CD4-positive, alpha-beta memory T cell (primary cell): ENCODE measurements at places on chromosomes 7 and 10. TPM values are rescaled to one million over a fixed set of nuclear protein-coding genes. Genes with fewer than 3 reads are reported as not detected.

The SFTPA1 gene
- not detected for polyA plus RNA-seq

DNA sequence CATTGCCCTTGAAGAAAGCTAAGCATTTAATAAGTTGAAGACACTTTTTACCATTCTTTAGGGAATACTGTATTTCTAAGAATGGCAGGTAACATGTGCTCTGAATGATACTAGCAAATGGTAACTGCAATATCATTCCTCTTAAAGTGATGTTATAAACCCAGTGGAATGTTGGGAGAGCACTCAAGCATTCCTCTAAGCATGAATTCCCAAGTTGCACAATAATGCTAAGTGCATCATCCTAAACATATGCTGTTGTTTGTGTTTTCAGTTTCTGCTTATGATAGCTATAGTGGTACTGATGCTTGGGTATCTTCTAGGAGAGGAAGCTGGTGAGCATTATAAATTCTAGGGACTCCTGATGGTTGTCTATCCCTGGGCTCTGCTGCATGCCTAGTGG lies 673.9 kb downstream of the PHTF2 start:
- DNase-seq = no peak
- no peak overlapping the region for H3K4me3 ChIP-seq
- no peak overlapping the region for H3K27ac ChIP-seq
- H3K27me3 ChIP-seq = no peaks in the 10 kb centered on the region

GRCh38 chr10:131784363-131785120 lies 116.3 kb upstream of the PPP2R2D start:
- H3K4me3 ChIP-seq = no peak overlapping the region
- H3K27me3 ChIP-seq = no peaks in the 10 kb centered on the region
- no peaks in the 10 kb centered on the region for H3K4me1 ChIP-seq
- DNase-seq = no peak

GRCh38 chr7:17814058-17814457 lies 126.2 kb downstream of the SNX13 start:
- no peak overlapping the region for H3K4me3 ChIP-seq
- no peaks in the 10 kb centered on the region for H3K36me3 ChIP-seq
- H3K27ac ChIP-seq = no peak overlapping the region
- no peaks in the 10 kb centered on the region for H3K27me3 ChIP-seq
- H3K4me1 ChIP-seq = no peaks in the 10 kb centered on the region

DNA sequence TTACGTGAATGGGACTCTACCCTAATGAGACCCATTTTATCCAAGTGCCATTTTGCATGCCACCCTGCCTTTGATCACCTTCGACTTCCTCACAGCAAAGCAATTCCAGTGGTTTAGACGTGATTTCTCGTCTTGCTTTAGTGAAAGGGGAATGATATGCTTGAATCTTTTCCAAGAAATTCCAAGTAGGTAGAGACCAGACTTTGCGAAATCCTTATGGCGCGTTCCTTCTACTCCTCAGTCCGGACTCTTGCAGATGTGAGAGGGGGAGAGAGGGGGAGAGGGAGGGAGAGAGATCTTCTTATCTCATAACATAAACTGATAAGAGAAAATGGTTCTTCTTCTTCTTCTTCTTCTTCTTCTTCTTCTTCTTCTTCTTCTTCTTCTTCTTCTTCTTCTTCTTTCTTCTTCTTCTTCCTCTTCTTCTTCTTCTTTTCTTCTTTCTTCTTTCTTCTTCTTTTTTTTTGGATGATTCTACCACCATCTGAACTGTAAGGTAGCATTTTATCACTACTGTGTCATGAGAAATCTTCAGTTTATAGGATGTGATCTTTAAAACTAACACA lies 883 bp downstream of the SPAG6 start:
- peaks cover 51% of the 10 kb centered on the region for H3K27me3 ChIP-seq
- H3K27ac ChIP-seq = no peak overlapping the region
- DNase-seq = no peak
- no peak overlapping the region for H3K4me3 ChIP-seq

DNA sequence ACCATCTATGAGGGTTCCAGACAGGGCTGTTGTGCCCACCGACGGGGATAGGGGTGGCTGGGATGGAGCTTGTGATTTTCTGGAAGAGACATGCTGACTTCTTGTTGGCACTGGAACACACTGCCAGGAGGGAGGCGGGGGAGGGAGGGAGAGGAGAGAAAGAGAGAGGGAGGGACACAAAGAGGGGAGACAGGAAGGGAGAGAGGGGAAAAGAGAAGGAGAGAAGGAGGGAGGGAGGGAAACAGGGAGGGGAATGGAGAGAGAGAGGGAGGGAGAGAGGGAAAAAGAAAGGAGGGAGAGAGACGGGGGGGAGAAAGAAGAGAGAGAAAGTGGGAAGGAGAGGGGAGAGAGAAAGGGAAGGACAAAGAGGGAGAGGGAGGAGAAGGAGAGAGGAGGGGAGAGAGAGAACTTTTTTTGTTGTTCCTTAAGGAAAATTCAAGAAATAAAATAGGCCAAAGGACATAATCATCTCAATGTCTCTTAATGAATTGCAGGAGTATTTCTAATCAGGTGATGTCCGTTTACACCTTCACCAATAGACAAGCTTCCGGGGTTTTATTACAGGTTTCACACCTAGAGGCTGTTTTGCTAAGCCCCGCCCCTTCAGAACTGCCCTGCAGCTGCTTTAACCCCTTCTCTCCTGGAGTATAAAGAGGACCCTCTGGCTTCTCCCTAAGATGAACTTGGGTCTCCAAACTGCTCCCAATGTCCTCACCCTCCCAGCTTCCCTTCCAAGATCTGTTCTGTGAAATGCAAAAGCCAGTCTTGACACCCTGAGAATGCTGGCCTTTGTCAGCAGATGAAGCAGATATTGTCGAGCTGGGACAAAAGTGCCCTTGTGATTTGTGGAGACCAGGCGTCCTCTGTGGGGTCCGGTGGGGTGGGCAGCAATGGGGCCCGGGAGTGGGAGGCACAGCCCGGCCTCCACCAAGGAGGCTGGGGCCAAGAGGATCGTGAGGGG lies 82.0 kb upstream of the GTF2IRD1 start:
- H3K4me1 ChIP-seq = no peaks in the 10 kb centered on the region
- no peaks in the 10 kb centered on the region for H3K36me3 ChIP-seq
- DNase-seq = no peak
- H3K27ac ChIP-seq = no peak overlapping the region

DNA sequence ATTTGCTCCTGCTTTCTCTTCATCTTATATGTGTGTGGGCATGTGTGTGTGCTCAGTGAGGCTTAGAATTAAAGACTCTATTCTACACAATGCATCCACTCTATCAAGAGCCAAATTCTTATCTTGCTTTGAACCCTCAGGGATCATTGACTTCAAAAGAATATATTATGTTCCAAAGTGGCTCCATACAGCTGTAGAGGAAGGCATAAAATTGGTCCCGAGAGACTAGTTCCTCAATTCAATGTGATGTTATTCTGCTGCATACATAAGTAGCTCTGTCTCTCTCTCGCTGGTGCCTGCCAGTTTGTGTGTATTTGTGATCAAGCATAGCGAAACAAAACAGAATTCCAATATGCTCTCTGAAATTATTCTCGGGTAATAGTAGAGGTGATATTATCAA lies 997.9 kb upstream of the POT1 start:
- H3K27me3 ChIP-seq = no peaks in the 10 kb centered on the region
- no peaks in the 10 kb centered on the region for H3K4me1 ChIP-seq
- no peak overlapping the region for H3K27ac ChIP-seq
- H3K36me3 ChIP-seq = no peaks in the 10 kb centered on the region

DNA sequence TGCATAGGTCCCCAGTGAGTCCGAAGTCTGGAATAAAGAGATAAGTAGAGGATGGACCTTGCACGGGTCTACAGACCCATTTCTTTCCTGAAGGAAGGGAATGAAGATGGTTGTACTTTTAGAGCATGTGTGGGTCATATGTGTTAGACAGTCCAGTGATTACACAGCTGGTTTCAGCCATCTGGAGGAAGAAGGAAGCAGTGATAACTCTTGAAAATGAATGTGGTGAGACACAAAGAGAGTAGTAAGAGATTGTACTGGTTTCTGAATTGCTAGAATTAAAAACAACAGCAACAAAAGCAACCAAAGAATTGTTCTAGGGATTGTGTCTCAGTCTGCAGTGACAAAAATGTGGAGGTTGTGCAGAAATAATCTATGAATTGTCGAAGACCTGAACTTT lies 258.9 kb downstream of the SUGCT start:
- H3K4me3 ChIP-seq = no peak overlapping the region
- H3K4me1 ChIP-seq = no peaks in the 10 kb centered on the region
- no peak for DNase-seq
- H3K27me3 ChIP-seq = no peaks in the 10 kb centered on the region
- H3K36me3 ChIP-seq = no peaks in the 10 kb centered on the region

The IQUB gene
- polyA plus RNA-seq = not detected

- H3K4me3 ChIP-seq = no peak overlapping the region
- H3K27ac ChIP-seq = no peak overlapping the region
- H3K4me1 ChIP-seq = peaks cover 70% of the 10 kb centered on the region
- no peak for DNase-seq
- H3K36me3 ChIP-seq = no peaks in the 10 kb centered on the region
Observed at GRCh38 chr7:8135417-8135816, 126.5 kb downstream of the ICA1 start.

The SMO gene
- polyA plus RNA-seq = not detected

GRCh38 chr10:73581918-73582317 lies 9.2 kb downstream of the USP54 start:
- H3K36me3 ChIP-seq = no peaks in the 10 kb centered on the region
- H3K27me3 ChIP-seq = no peaks in the 10 kb centered on the region
- H3K27ac ChIP-seq = no peak overlapping the region
- H3K4me3 ChIP-seq = no peak overlapping the region

DNA sequence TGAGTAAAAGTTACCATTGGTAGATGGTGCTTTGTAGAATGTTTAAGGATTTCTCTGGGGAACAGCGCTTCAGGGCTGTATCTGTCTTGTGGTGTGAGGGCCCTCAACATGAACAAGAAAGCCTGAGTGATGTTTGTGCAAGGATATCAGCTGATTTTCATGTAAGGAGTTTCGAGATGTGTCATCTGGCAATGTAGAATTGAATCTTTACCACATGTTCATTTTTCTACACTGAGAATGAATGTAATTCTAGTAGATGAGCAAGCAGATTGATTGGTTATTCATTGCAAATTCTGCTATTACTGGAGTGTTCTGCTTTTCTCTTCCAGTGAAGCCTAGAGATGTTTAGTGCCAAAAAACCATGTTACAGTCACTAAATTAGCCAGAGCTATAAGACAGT lies 87.7 kb downstream of the ST7 start:
- no peaks in the 10 kb centered on the region for H3K36me3 ChIP-seq
- no peak overlapping the region for H3K27ac ChIP-seq
- H3K4me1 ChIP-seq = no peaks in the 10 kb centered on the region
- DNase-seq = no peak

GRCh38 chr7:107632492-107632865 lies 28.1 kb upstream of the SLC26A4 start:
- no peaks in the 10 kb centered on the region for H3K27me3 ChIP-seq
- H3K27ac ChIP-seq = no peak overlapping the region
- no peaks in the 10 kb centered on the region for H3K36me3 ChIP-seq
- H3K4me1 ChIP-seq = no peaks in the 10 kb centered on the region
- no peak for DNase-seq

- H3K36me3 ChIP-seq = no peaks in the 10 kb centered on the region
- H3K27ac ChIP-seq = no peak overlapping the region
- H3K27me3 ChIP-seq = no peaks in the 10 kb centered on the region
- DNase-seq = no peak
Observed at GRCh38 chr7:23214938-23215337, 31.6 kb upstream of the GPNMB start.

The ACHE gene
- polyA plus RNA-seq = not detected

GRCh38 chr10:16436367-16436757 lies 448 bp upstream of the PTER start:
- DNase-seq = no peak
- no peaks in the 10 kb centered on the region for H3K36me3 ChIP-seq
- H3K4me1 ChIP-seq = peaks cover 47% of the 10 kb centered on the region
- peak overlapping the region; percentile 65 for H3K27ac ChIP-seq
- H3K4me3 ChIP-seq = peak overlapping the region; percentile 65

The ACBD7 gene
- not detected for polyA plus RNA-seq

DNA sequence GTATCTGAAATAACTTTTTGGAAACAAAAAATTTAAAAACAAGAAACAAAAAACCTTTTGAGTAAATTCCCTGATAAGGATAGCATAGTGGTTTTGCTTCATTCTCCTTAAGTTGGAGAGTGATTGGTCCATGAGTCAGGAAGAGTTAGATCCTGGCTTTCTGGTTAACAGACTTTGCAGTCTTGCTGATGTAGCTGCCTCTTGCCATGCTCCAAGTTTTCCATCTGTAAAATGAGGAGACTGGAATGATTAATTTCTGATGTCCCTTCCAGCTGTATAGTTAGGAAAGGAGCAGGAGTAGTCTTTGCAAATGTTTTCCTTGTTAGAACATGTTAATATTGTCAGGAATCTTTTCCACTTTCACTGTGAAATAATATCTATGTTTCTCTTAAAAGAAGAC lies 266.6 kb downstream of the DNAJB9 start:
- H3K4me3 ChIP-seq = no peak overlapping the region
- H3K27ac ChIP-seq = no peak overlapping the region
- no peaks in the 10 kb centered on the region for H3K27me3 ChIP-seq
- no peak for DNase-seq
- H3K4me1 ChIP-seq = no peaks in the 10 kb centered on the region

- H3K4me3 ChIP-seq = peak overlapping the region; percentile 31
- H3K27me3 ChIP-seq = no peaks in the 10 kb centered on the region
- peaks cover 18% of the 10 kb centered on the region for H3K36me3 ChIP-seq
Observed at GRCh38 chr10:128062881-128063563, 63.2 kb downstream of the MKI67 start.

GRCh38 chr10:33326933-33327332 lies 7.5 kb downstream of the NRP1 start:
- H3K4me1 ChIP-seq = no peaks in the 10 kb centered on the region
- no peaks in the 10 kb centered on the region for H3K36me3 ChIP-seq
- DNase-seq = no peak
- peaks cover 4% of the 10 kb centered on the region for H3K27me3 ChIP-seq
- H3K27ac ChIP-seq = no peak overlapping the region

- no peak overlapping the region for H3K4me3 ChIP-seq
- H3K27me3 ChIP-seq = no peaks in the 10 kb centered on the region
- no peak for DNase-seq
- H3K4me1 ChIP-seq = no peaks in the 10 kb centered on the region
Observed at GRCh38 chr7:157238087-157238486, 98.7 kb upstream of the DNAJB6 start.

- no peaks in the 10 kb centered on the region for H3K4me1 ChIP-seq
- H3K4me3 ChIP-seq = no peak overlapping the region
- no peak for DNase-seq
- no peaks in the 10 kb centered on the region for H3K36me3 ChIP-seq
- H3K27me3 ChIP-seq = peaks cover 3% of the 10 kb centered on the region
Observed at GRCh38 chr7:108380517-108380916, 75.7 kb downstream of the NRCAM start.

The KAT6B gene
- 10.9 TPM for polyA plus RNA-seq

GRCh38 chr10:11448190-11448544 lies 163.3 kb downstream of the USP6NL start:
- DNase-seq = no peak
- H3K4me1 ChIP-seq = peaks cover 7% of the 10 kb centered on the region
- no peaks in the 10 kb centered on the region for H3K27me3 ChIP-seq
- no peaks in the 10 kb centered on the region for H3K36me3 ChIP-seq
